Activated T-cell treated with anti-CD3 and anti-CD28 coated beads for 4 hours (primary cell): ENCODE measurements at places on chromosomes 3 and 15.
A peak's percentile ranks its signal among the peaks of the same experiment; 100 is the strongest.

DNA sequence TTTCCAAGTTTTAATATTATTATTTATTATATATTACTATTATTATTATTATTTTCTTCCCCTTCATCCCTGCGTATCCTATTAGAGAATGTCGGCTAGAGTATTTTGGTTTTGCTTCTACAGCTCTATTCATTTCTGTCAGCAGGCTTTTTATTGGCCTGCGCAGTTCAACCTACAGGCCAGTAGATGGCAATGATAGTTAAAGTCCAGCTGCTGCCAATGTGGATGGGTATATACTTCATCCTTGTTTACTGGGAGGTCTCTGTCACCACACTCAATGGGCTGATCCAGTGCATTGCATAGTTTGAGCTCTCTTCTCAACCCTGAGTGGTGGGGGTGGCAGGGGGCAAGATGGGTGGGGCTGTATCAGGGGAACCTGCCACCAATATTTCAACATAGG is 799.8 kb downstream of the NSUN3 start:
- DNase-seq = no peak

GRCh38 chr3:119630128-119630879 is 30.1 kb downstream of the POPDC2 start:
- DNase-seq = no peak

- DNase-seq = no peak
These were observed 54.7 kb upstream of the CA12 start for GRCh38 chr15:63436341-63436740.

GRCh38 chr3:30231277-30232141 is 374.9 kb upstream of the TGFBR2 start:
- DNase-seq = no peak

DNA sequence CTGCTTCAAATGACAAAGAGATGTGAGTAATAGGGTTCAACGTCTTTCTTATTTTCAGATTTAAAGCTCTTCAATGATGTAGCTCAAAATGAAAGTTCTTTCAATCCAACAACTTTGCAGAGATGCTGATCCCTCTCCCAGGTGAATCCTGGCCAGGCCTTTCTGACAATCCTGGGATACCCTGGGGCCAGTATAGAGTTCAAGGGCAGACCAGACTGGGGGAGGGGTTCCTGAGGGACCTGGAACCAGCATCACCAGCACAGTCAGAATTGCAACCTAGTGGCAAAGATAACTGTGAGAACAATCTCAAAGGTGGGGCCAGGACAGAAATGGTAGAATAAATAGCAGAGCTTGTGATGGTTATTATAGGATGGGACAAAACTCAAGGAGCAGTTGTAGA is 19.7 kb upstream of the NCK1 start:
- no peak for DNase-seq

DNA sequence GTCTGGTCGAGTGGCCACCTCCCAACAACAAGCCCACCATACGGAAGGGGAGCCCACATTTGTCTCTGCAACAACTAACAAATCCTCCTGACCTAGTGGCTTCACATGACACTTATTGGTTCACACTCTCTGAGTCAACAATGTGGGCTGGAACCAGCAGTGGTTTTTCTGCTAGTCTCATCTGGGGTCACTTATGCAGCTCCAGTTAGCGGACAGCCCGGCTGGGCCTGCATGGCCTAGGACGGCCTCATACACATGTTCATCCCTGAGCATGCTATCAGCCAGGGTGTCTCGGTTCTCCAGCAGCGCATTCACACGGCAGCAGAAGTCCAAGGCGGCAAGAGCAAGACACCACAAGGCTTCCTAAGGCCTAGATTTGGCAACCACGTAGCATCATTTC is 281.7 kb downstream of the XXYLT1 start:
- DNase-seq = no peak

DNA sequence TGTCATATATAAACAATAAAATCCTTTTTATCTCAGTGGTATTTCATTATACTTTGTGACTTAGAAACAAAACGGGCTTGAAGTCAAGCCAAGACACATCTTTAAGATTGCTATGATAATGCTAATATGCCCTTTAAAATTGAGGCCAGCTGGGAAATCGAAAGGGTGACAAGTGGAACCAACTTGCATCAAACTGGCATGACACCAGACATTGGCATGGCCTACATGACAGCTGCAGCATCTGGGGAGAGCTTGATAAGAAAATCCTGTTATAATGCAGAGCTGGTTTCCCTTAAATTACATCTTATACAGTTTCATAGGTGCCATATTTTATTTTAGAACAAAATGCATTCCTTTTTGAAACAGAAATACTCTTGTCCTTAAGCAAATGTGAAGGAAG is 325.2 kb downstream of the ZBBX start:
- no peak for DNase-seq

- no peak for DNase-seq
These were observed 186.8 kb upstream of the CHRNA7 start for GRCh38 chr15:31843426-31844055.

DNA sequence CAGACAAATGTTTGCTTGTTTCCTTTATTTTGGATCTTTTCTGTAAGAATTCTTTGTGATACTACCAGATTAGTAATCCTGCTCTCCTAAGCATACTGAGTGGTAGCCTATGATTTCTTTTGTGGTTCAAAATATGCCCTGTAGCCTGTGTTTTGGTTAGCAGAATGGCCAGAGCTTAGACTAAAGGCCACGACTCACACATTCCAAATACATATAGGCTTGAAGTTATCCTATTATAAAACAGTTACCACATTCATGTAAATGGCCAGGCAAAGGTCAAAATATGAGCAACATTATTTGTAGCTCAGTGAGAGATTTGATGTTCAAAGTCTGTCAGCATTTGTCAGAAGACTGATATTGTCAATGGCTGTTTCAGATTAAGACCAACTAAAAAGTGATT is 84.5 kb downstream of the MITF start:
- no peak for DNase-seq

DNA sequence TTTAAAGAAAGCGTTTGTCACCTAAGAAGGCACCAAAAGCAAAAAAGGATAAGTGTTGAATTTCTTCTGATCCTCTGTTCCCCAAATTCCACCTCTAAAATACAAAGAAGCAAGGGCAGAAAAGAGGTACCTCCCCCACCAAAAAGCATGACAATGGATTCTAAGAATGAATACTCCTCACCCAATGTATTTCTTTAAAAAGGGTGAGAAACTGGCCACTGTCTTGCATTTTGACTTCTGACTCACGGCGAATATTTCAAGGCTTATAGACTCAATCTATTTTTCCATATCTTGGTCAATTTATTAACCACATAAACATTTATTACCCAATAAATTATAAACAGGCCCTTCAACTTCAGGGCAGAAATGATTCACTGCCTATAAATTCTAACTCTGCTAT is 131.1 kb downstream of the NR1I2 start:
- no peak for DNase-seq

DNA sequence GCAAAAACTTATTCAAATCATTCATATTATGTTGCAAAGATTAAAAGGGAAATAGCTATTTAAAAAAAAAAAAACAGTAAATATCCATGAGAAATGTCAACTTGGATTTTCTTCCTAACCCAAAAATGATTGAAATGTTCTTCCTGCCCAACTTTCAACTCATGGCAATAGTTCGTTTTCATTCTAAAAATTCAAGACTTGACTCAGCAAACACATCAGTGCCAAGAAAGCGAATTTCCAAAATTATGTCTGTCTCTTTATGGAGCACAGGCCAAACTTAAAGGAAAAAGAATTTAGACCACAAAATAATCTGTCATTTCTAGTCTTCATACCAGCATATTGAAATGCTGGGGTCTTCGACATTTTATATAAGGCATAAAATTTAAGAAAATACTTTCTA is 63.7 kb downstream of the MAGI1 start:
- no peak for DNase-seq

DNA sequence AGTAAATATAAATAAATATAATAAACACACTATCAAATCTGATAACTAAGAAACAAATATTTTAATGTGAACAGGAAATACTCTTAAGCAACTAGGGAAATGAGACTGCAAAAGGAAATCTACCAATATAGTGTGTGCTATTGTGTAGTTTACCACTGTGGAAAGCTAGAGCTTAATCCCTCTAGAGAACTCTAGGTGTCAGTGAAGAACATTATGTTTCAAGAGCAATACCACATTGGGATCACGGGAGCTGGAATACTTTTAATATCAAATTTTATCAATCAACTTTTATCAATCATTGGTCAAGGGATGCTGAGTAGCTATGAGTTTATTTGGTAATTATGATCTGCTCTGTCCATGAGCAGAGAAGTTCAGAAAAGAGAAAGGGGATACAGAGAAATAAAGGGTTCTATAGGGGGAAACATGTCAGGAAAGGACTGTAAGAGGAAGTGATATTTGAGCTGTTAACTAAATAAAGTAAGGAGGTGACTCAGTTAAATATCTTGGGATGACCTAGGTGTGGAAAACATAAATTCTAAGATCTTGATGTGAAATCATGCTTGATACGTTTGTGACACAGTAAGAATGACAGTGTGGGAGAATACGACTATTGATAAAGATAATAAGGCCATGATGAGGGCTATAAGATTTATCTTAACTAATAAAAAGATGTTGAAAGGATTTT is 762.2 kb upstream of the ALCAM start:
- DNase-seq = no peak

GRCh38 chr15:32981536-32981935 is 213.0 kb downstream of the FMN1 start:
- no peak for DNase-seq

GRCh38 chr3:128168836-128169235 is 15.6 kb downstream of the EEFSEC start:
- no peak for DNase-seq

GRCh38 chr3:157147099-157147803 is 12.7 kb downstream of the CCNL1 start:
- no peak for DNase-seq

- DNase-seq = no peak
These were observed 98.4 kb downstream of the ECT2 start for GRCh38 chr3:172848910-172849309.

DNA sequence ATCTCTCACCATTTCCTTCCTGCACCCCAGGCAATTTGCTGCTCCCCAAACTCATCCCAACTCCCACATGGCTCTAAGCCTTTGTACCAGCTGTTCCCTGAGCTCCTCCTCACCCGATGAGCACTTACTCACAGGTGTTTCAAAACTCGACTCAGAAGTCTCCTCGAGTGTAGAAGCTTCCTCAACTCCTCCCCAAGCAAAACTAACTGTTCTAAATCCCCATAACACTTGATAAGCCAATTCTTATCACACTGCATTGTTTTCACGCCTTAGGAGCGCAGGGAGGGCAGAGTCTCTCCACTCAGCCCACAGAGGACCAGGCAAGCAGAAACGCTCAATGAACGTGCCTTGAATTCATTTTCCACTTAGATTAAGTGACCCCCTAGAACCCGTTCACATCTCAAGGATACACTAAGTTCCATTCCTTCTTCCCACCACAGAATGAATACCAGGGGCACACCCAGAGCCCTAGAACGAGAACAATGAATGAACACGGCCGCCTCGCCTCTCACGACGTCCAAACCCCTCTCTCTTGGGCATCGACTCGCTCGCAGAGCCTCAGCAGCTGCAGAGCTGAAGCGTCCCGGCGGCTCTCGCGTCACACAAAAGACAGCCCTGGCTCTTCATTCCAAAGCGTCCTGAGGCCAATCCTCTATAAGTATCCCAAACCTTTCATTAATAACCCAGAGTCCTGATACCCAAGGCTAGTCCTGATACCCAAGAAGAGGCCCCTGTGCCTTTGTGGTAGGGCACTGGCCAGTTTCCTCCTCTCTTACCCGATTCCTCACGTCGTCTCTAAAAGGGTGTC is 1.1 kb downstream of the RAF1 start:
- peak; percentile 12 for DNase-seq

DNA sequence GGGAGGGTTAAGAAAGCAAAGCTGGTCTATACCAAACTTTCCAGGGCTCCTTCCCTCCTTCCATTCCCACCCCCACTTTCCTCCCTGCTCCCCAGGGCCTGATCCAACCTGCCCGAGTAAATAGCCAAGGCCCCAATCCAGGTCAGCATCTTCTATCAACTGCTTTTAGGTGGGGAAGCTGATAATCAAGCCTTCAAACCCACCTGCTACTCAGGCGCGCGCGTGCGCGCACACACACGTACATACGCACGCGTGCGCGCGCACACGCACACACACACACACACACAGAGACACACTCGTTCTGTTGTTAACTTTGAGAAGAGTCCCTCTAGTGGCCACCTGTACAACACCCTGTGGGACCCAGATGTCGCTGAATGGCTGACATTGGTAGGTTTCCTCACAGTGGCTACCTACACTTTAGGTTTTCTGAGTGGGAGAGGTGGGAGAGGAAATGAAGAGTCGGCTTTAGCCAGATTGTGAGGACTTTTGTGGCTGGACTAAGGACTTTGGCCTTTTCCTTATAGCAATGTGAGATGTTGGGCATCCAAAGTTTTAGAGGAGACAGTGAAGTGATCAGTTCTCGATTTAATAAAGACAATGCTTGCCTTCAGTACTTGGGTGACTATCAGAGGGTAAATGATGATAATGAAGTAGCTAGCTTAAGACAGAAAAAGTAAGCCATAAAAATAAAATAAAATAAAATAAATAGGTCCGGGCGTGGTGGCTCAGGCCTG is 179.9 kb upstream of the C2CD4B start:
- DNase-seq = peak; percentile 17

- DNase-seq = no peak
These were observed 87.1 kb downstream of the DIPK2A start for GRCh38 chr3:144058713-144059112.

DNA sequence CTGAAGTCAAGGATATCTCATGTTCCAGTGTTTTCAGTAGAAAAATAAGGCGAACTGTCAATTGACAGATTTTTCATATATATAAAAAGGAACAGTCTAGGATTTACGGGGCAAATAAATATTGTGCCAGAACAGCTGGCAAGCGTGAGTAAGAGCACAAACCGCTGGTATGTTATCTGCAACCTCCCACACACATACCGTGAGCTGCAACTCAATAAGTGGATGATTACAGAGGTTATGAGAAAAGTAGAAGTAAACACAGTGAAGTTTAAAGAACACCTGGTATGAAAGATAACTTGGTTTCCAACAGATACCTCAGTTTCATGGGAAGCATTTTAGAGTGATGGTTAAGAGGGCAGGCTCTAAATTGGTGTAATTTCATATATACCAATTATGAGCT is 733.4 kb downstream of the TUSC7 start:
- DNase-seq = no peak

DNA sequence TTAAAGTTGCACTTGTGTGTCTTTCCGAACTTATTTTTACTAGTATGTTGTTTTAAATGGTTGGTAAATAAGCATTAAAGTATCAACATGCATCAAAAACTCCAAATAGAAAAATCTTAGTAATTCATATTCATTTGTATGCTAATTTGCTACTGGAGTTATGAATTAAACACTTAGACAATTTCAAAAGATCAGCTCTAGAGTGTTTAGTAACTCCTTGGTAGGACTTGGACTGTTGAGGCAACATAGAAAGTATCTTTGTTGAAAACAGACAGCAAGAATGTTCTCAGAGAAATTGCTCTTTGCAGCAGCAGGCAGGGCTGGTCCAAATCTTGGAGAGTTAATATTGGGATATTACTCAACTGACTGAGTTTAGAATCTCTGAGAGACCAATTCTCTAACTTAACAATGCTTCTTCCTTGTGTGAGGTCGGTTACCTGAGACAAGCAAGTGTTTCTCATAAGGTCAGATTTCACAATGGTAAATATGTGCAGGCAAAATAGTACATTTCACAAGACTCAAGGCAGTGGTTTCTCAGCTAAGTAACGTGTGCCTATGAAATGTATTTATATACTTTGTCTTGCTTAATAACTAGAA is 147.8 kb upstream of the IL12A start:
- no peak for DNase-seq

- no peak for DNase-seq
These were observed 71.8 kb downstream of the TMEM44 start for GRCh38 chr3:194561306-194561974.
